ENCODE measurements at places on chromosomes 2 and 18.
A peak's percentile ranks its signal among the peaks of the same experiment; 100 is the strongest.

GRCh38 chr2:149687052-149687427 lies 99.5 kb upstream of the MMADHC start:
- no peak for DNase-seq

GRCh38 chr18:22846088-22846683 lies 86.9 kb upstream of the RBBP8 start:
- DNase-seq = no peak

- no peak for DNase-seq
Measured at GRCh38 chr2:173264603-173265366, 89.9 kb upstream of the CDCA7 start.

DNA sequence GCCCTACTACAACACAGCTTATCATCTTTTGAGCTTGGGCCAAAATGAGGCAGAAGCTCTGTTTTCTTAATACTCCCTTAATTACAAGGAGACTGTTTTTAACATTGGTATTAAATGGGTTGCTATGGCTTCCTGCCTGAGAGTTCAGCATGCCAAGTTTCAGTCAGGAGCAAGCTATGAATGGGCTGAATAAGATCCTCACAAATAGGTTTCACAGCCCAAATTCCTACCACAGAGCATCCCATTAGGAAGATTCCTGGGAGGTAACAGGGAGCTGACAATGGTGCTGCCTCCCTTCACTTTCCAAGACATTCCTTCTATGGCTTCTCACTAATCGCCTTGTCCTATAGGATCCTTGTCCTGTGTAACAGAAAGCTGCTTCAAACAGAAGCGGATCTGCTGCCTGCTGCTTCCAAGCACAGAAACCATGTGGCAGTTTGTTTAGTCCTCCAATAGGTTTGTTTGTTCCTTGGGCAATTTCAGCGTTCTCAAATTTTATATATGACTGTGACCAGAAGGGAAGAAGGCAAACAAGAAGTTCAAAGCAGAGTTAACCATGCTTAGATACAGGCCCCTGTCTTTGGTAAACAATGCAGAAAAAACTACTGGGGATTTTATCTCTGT lies 70.9 kb downstream of the NCKAP5 start:
- no peak for DNase-seq

- DNase-seq = no peak
Measured at GRCh38 chr2:55916473-55917049, 7.0 kb downstream of the EFEMP1 start.

- DNase-seq = no peak
Measured at GRCh38 chr18:13583576-13584550, 142.5 kb downstream of the FAM210A start.

DNA sequence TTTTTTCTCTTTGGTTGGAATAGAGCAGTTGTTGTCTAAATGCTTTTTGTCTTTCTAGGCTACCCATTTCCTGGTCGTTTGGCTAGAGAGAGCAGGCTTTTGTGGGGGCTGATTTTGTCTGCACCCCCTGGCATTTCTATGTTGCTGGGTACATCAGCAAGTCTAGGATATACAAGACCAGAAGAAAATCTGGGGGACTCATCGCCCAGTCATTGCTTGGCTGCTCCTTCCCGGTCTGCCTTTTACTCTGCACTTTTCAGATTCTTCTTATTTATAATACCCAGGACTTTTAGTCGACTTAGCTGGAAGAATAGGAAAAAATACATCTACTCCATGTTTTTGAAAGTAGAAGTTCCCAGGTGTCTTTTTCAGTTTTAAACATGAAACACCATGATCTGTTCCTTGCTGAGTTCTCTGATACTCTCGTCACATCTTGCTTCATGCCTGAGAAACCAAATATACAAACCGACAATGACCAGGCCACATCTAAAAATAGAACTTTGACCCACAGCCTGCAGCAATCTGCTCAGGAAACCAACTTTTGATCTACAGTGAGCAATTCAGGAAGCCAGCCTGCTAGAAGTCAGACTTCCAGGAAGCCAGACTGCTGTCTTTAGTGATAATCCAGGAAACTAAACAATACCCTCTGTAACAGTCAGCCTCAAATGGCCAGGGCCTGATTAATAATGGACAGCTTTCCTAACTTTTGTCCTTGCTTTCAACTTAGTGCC lies 163.8 kb upstream of the MEX3C start:
- no peak for DNase-seq

- no peak for DNase-seq
Measured at GRCh38 chr2:67510745-67511144, 113.6 kb downstream of the ETAA1 start.

DNA sequence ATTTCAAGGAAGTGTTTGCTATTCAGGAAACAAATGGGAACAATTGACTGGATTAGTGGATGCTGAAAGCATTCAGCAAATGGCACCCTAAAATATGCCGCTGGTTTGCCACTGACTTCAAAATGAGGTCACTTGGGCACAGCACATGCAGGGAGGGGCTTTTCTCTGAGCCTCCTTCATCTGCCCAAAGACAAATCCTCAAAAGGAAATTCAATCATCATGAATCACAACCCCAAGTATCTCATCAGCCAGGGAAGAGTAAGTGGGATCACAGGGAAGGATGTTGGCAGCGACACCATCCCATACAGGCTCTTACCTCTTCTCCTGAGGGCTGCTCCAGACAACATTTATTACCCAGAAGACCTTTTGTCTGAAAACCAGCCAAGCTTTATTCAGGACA lies 14.4 kb upstream of the SP140L start:
- DNase-seq = no peak

DNA sequence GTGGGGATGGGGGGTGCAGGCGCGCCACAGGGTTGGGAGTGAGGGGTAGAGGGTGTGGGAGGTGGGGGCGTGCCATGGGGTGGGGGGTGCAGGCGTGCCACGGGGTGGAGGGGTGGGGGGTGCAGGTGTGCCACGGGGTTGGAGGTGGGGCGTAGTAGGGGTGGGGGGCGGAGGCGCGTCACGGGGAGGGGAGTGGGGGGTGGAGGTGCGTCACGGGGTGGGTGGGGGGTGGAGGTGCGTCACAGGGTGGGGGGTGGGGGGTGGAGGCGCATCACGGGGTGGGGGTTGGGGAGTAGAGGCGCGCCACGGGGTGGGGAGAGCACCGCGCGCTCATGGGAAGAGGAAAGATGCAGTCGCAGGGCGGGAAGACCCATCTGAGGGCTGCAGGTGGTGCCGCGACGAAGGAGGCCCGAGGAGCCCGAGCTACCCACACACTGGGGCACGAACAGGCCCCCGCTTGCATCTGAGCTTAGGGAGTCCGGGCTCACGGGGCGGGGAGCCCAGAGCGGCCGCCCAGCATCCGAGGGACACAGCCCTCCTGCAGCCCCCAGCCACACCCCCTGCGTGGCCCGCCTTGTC lies 37.5 kb downstream of the SNED1 start:
- DNase-seq = no peak

DNA sequence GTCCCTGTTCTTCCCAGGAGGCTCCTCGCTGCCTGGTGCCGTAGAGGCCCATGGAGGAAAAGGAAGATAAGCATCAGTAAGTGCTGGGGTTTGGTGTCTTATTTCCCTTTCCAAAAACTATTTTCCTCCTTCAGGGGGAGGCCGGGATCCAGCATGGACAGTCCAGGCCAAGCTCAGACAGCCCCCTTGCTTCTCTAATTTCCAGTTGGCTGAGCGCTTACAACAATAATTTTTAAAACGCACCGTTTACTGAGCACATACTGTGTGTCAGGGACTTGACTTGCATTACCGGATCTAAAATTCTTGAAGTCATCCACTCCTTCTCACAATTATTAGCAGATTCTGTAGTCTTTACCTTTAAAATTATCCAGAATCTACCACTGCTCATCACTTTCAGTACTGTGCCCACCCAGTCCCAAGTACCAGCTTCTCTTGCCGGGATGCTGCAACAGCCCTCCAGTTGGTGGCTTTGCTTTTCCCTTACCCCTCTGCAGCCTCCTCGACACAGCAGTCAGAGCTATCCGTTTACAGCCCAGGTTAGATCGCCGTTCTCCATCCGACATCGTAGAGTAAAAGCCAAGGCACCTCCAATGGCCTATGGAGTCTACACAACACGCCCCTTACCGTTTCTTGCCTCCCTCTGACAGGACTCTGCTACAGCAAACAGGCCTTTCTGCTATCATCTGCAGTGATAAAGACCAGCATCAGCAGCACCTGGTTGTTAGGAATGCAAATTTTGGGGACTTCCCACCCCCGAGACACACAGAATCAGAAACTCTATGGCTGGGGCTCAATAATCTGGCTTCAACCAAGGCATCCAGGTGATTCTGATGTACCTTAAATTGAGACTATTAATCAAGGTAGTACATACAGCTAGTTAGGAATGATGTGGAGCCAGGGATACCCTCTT lies 75.2 kb upstream of the TSPYL6 start:
- no peak for DNase-seq

DNA sequence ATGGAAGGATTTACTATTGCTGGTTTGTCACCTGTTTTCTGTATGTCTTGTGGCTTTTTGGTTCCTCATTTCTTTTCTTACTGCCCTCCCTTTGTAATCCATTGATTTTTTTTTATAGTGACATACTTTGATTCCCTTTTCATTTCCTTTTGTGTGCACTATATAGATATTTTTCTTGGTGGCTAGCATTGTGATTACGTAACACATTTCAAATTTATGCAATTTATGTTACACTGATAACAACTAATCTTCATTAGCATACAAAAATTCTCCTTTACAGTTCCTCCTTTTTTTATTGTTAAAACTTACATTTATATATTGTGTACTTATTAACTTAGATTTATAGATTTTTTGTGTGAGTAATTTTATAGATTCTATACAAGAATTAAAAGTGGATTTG lies 80.6 kb downstream of the OTX1 start:
- DNase-seq = no peak

DNA sequence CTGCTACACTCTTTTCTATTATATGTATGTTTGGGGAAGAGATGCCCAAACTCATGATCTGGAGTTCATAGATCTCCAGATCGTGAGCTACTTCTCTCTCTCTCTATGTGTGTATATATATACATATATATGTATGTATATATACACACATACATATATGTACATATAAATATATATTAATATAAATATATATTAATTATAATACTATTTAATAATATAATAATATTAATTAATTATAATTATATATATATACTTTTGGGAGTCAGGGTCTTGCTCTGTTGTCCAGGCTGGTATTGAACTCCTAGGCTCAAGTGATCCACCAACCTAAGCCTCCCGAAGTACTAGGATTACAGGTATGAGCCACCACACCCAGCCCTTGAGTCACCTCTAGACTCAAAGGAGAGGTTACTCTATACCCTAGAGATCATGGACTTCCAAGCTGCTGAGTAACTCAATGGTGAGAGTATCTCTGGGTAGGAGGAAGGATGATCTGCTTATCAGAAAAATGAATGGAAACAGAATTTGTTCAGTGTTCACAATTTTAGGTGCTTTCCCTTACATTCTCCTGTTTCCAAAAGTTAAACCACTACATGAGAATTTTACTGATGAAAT lies 463.5 kb upstream of the TRIB2 start:
- DNase-seq = no peak

GRCh38 chr2:136118819-136119716 lies 1.1 kb upstream of the CXCR4 start:
- DNase-seq = peak; percentile 28

DNA sequence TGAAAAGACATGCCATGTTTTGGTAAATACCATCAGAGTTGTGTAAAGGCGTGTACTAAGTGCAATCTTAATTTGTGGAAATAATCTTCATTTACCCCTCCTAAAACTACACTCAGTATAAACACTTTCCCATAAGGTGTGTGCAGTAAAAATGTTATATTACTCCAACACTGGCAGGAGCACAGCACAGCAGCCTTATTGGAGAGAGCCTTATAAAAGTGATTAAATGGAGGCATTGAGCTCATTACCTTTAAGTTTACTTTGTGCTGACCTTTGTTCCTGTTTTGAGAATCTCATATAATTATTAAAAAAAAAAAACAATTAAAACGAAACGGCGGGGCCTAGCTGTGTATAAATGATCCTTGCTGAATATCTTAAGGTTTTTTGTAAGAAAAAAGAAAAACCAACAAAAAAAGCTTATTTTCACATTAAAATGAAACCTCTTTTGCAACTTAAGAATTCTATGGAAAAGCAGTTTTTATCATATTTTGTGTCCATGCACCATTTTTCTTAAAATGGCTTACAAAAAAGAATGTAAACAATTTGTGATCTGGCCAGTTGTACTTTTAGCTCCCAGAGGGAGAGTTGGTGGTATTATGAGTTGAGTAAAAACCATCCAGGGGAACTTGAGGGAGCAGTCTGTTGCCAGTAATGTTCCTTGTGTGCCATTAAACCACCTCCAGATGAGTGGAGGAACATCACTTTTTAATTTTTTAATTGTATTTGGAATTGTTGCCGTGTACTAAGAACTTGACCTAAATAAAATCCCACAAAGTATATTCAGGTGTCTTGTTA lies 103.4 kb downstream of the ABI2 start:
- DNase-seq = no peak

DNA sequence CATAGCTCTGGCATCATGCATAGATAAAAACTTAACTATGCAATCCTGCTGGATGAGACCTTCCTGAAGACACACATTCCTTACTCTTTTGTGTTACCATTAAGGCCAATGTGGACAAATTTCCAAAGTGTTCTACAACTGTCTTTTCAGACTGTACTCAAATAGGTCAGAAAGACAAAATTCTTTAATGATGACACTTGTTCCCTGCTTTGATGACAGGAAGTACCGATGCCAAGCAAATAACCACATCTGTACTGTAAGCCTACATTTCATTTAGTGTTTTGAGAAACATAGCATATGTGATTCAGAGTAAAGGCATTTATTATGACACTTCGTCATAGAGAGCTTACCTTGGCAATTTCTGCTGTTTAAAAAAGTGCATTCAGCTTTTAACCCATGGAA lies 55.0 kb downstream of the PMAIP1 start:
- DNase-seq = no peak

DNA sequence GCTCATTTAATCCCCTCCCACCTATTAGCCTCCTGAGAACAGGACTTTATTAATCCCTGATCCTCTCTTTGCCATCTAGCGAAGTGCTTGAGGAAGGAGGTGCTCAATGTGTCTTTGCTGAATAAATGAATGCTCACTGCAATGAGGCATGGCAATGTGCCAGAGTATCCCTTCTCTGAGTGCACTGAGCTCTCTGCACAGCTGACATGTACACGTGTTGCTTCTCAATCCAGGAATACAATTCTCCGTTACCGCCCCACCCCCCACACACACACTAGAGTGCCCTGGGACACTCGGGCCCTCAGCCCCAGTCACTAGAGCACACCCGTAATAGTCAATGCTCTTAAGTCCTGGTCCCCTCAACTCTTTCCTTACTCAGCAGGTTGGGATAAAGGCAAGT lies 41.4 kb downstream of the FAM178B start:
- no peak for DNase-seq

DNA sequence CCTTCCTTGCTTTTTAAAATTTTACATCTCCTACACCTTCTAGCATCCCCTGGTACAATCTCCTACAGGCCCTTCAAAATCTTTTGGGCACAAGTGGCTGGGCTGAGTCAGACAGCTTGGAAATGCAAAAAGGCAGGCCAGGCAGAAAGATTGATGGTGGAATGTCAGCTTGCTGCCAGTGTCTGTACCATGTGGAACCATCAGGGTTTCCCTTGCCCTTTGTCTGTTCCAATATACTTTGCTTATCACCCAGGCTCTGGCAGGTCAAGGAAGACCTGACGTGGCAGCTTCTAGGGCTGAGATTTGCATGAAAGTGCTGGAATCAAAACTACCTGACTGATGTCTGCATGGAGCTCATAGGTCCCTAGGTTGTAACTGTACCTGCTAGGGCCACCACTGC lies 33.3 kb downstream of the GPR39 start:
- DNase-seq = no peak

- no peak for DNase-seq
Measured at GRCh38 chr2:128319631-128320191, 1.0 kb upstream of the HS6ST1 start.

All from stimulated activated CD8-positive, alpha-beta memory T cell treated with anti-CD3 and anti-CD28 coated beads, Interleukin-15, amount 100 ng/mL, for 24 hours (primary cell).